Astrocyte of the hippocampus (primary cell): ENCODE measurements at places on chromosomes 1 and 21.

DNA sequence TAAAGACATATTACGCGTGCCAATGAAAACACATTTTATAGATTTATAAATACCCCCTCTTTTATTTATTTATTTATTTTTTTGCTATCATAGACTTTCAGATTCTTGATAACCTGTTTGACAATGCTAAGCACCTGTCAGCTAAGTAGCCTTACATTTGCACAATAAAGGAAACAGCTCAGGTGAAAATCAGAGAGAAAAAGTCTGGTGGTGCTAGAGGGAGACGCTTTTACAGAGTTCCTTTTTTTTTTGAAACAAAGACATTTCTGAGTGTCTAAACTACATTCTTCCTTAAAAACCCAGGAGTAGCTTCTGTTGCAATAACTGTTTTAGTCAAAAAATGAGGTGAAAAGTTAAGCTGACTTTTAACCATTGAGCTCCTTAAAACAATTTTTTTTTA, 1611.6 kb downstream of the NCAM2 start:
- DNase-seq = no peak

GRCh38 chr1:240526312-240526711, 85.6 kb downstream of the GREM2 start:
- no peak for DNase-seq

DNA sequence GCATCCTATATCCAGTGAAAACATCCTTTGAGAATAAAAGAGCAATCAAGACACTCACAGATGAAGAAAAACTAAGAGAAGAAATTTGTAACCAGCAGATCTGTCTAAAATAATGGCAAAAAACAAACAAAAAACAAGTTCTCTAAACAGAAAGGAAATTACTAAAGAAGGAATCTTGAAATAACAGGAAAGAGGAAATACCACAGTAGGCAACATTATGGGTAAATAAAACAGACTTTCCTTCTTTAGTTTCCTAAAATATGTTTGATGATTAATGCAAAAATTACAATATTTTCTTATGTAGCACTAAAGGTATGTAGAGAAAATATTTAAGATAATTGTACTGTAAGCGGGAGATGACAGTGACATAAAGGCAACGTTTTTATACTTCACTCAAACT, 23.5 kb downstream of the SLC19A1 start:
- no peak for DNase-seq

DNA sequence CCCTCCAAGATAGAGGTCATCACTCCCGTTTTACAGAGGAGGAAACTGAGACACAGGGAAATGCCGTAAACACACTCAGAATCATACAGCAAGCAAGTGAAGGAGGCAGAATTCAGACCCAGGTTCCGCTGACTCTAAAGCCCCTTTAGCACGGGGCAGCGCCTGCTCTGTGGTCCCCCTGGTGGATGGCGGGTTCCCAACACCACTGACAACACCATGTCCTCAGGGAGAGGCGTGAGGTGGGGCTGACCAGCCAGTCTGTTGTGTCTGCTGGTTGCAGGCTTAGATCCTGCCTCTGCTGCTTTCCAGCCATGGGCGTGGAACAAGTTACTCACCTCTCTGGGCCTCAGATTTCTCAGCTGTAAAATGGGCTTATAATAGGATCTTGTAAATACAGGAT, 617.3 kb downstream of the MATN1 start:
- DNase-seq = peak; percentile 61

- DNase-seq = peak; percentile 19
Measured at GRCh38 chr1:207495801-207496792, at the start of gene CR1. Gene CR1 (plus strand): TSS chr1:207496157. CDS start chr1:207496268, 111 bp downstream.

DNA sequence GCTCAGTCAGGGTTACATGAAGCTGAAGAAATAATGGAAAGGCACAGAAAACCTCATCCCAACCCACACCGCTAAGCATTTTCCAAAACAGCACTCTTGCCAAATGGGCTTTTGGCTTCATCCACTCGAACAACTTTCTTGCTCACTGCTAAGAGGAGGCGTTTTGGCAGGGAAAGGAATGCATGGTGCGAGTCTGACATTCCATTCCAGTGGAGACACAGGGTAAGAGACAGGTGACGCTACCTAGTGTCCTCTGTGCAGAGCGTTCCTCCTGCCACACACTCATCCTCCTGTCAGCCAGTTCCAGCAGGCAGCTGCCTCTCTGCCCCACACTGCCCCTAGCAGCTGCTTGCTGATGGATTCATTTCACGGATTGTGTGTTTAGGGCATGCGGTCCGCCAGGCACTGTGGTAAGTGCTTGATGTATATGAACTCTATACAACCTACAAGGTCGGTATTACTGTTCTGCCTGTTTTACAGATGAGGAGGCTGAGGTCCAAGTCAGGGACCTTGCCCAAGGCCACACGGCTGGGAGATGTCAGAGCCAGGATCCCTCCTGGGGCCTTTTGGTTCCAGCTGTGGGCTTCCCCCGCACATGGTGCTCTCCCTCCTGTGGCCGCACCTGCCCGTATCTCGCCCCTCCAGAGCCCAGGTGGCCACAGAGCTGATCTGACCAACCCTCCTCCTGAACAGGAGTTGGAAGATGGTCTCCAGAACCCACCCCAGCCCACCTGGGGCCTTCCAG, 25.7 kb upstream of the BACE2 start:
- peak; percentile 95 for DNase-seq

DNA sequence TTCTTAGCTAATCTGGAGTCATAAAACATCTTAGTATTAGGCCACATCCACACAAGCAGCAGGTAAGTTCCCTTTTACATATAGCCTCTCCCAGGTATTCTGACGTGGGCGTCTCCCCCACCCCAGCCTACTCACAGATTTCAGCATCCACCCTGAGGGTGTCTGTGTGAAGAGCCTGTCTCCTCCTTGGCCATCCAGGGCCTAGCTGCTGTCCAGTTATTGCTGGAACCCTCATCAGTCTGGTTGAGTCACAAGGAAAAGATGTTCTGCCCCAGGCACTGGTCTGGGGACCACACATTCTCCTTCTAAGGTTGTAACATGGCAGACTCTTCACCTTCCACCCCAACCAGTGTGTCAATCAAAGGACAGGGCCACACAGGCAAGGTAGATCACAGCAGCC, 57.6 kb downstream of the ETS2 start:
- DNase-seq = no peak

GRCh38 chr1:87730274-87731216, 401.9 kb downstream of the LMO4 start:
- peak; percentile 31 for DNase-seq

- DNase-seq = no peak
Measured at GRCh38 chr1:164571333-164571732, 12.3 kb downstream of the PBX1 start.
